ENCODE measurements at places on chromosomes 11 and 22. TPM values are rescaled to one million over a fixed set of nuclear protein-coding genes. Genes with fewer than 3 reads are reported as not detected.

DNA sequence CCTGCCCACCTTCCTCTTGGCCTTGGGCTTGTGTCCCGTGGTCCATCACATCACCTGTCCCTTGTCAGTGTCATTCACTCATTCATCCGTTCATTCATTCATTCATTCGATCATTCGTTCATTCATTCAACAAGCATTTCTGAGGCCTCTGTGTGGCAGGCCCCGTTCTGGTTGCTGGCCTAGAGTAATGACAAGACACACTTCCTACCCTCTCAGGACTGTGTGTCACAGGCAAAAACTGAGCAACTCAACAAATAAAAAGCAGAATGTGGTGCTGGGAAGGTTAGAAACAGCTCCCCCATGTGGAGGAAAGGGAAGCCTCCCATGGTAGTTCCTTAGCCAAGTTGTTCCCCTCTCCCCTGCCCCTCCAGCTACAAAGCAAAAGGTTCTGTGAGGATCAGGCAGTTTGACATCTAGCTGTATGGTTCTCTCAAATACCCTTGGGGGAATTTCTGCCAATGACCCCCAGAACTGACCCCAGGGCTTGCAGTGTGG is 1.6 kb upstream of the OMP start:
- H3K4me1 ChIP-seq: no peaks in the 10 kb centered on the region
- no peaks in the 10 kb centered on the region for H3K36me3 ChIP-seq
- H3K27me3 ChIP-seq: no peaks in the 10 kb centered on the region
- DNase-seq: no peak
- H3K27ac ChIP-seq: no peak overlapping the region

DNA sequence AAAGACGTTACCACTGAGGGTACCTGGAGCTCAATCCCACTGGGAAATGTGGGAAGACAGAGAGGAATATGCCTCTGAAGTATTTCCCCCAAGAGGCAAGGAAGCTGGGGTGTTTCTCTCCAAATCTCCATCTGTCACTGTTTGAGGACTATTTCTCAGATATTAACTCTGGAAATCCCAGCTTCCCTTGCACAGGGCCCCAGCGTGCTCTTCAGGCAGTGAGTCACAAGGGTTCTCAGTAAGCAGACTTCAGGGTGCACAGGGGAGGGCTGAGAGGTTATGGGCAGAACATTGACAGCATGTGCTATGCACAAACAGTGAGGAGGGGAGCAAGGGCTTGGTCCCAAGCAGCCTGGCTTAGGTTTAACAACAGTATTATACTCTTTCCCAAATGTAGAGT is 60.9 kb upstream of the EED start:
- H3K36me3 ChIP-seq: no peaks in the 10 kb centered on the region
- H3K27me3 ChIP-seq: no peaks in the 10 kb centered on the region
- peaks cover 9% of the 10 kb centered on the region for H3K4me1 ChIP-seq
- H3K4me3 ChIP-seq: no peak overlapping the region

- no peak overlapping the region for H3K4me3 ChIP-seq
- DNase-seq: no peak
- H3K27me3 ChIP-seq: peaks cover 4% of the 10 kb centered on the region
- H3K27ac ChIP-seq: no peak overlapping the region
- no peaks in the 10 kb centered on the region for H3K36me3 ChIP-seq
- no peaks in the 10 kb centered on the region for H3K4me1 ChIP-seq
Measured at GRCh38 chr11:72454791-72455190, 20.5 kb upstream of the CLPB start.

DNA sequence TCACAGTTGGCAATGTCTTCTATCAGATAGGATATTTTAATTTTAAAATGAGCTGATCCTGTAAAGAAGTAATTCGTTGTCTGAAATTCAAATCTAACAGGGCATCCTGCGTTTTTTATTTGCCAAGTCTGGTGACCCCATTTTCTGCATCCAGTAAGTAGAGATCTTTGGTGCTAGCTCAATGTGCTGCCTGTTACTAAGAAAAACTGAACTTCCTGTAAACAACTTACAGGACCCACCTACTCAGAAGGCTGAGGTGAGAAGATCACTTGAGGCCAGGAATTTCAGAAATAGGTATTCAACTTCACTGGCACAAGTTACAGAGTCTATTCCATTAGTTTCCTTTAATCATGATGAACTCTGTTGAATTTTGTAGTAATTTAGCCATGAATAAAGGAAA is 4.0 kb downstream of the ARL14EP start:
- no peak for DNase-seq
- H3K36me3 ChIP-seq: peaks cover 23% of the 10 kb centered on the region
- peak overlapping the region; percentile 80 for H3K27ac ChIP-seq
- H3K4me3 ChIP-seq: no peak overlapping the region
- peaks cover 65% of the 10 kb centered on the region for H3K4me1 ChIP-seq

- DNase-seq: no peak
- H3K4me1 ChIP-seq: no peaks in the 10 kb centered on the region
- H3K27me3 ChIP-seq: peaks cover 2% of the 10 kb centered on the region
- H3K27ac ChIP-seq: no peak overlapping the region
- no peaks in the 10 kb centered on the region for H3K36me3 ChIP-seq
Measured at GRCh38 chr11:94806419-94806818, 38.3 kb downstream of the AMOTL1 start.

GRCh38 chr11:104704146-104704830 is 194.0 kb downstream of the CASP12 start:
- H3K4me3 ChIP-seq: peak overlapping the region; percentile 64
- H3K27me3 ChIP-seq: no peaks in the 10 kb centered on the region
- peaks cover 47% of the 10 kb centered on the region for H3K4me1 ChIP-seq
- peak overlapping the region; percentile 89 for H3K27ac ChIP-seq
- H3K36me3 ChIP-seq: peaks cover 4% of the 10 kb centered on the region

- H3K36me3 ChIP-seq: no peaks in the 10 kb centered on the region
- no peaks in the 10 kb centered on the region for H3K4me1 ChIP-seq
- H3K27me3 ChIP-seq: no peaks in the 10 kb centered on the region
- no peak for DNase-seq
- no peak overlapping the region for H3K4me3 ChIP-seq
Measured at GRCh38 chr22:48605856-48606481, 1221.7 kb downstream of the BRD1 start.

The DKK3 gene
- not detected for total RNA-seq

DNA sequence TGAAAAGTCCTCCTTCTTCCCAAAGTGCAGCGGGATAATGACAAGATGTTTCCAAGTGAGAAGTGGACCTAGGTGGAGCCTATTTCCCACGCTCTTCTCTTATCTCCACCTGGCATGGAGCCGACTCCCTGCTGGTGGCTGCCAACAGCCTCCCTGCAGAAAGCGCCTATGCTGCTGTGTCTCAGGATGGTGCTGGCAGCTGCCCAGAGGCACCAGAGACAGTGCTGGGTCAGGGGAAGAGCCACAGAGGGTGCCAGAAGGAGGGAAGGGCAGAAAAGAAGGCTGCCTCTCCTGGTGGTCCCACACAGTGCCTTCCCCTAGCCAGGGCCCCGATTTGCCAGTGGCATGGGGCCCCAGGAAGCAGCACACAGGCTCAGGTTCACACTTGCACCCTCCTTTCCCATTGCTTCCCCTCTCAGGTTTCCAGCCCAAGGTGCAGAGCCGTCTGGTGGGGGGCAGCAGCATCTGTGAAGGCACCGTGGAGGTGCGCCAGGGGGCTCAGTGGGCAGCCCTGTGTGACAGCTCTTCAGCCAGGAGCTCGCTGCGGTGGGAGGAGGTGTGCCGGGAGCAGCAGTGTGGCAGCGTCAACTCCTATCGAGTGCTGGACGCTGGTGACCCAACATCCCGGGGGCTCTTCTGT is 19.0 kb downstream of the CD5 start:
- peaks cover 54% of the 10 kb centered on the region for H3K4me1 ChIP-seq
- peak overlapping the region; percentile 85 for H3K27ac ChIP-seq
- DNase-seq: no peak
- H3K27me3 ChIP-seq: no peaks in the 10 kb centered on the region
- no peak overlapping the region for H3K4me3 ChIP-seq

DNA sequence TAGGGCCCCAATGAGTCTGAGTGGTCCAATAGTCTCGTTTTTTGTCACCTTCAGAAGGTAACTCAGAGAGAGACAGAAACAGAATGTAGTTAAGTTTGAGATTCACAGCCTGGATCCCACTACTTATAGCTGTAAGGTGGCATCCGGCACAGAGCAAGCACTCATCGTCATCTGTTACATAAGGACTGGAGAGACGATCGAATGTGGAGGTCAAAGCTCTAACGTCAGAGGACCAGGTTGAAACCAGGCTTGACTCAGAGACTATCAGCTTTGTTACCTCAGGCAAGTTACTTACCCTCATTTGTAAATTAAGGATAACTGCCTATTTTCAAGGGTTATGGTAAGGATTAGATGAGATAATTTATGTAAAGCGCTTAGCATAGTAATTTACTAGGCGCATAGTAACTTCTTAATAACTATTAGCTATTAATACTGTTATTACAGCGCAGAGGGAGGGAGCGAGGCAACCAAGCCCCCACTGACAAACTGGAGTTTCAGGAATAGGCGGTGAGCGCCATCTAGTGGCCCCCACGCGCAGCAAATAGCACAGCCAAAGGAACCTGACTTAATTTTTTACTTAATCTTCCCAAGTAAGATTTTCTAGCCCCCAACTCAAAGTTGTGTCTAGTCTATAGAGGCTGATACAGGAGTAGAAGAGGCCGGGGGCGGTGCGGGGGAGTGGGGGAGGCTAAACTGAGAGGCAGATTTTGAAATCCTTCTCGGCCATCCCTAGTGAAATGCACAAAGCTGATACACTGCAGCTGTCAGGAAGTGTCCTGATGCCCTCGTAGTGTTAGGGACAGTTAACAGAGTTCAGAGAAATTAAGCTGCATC is 29.0 kb upstream of the API5 start:
- no peak overlapping the region for H3K27ac ChIP-seq
- H3K36me3 ChIP-seq: no peaks in the 10 kb centered on the region
- no peaks in the 10 kb centered on the region for H3K4me1 ChIP-seq

The PGR gene
- total RNA-seq: not detected

DNA sequence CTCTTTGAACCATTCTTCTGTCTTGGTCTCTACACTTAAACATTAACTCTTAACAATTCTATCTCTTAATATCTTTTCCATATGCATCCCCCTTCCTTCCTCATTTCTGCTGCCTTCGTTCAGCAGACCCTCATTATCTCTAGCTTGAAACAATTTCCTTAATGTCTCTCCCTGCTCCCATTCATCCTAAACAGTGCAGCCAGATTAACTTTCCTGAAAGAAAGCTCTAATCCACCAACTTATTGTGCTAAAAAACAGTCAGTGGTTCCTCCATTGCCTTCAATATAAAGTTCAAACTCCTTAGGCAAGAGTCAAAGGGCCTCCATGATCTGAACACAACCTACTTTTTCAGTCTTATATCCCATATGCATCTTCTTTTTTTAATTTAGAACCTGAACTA is 42.5 kb downstream of the SOX6 start:
- H3K4me3 ChIP-seq: no peak overlapping the region
- no peaks in the 10 kb centered on the region for H3K4me1 ChIP-seq
- no peak overlapping the region for H3K27ac ChIP-seq
- no peaks in the 10 kb centered on the region for H3K36me3 ChIP-seq
- no peaks in the 10 kb centered on the region for H3K27me3 ChIP-seq
- no peak for DNase-seq

DNA sequence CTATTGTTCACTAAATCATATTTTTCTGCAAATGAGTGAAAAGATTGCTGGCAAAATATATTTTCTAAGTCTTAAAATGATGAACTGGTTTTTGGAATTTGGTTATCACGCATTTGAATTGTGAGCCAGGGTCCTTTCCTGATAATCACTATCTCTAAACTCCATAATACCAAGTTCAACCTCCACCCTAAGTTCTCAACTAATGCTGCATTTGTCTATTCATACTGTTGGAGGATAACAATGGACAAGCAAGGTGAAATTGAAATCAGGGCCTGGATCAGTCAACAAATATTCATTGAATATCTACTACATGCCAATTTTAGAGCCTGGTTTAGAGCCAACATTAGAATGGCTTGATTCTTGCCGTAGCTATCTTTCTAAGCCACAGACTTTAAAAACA is 4.7 kb upstream of the PCF11 start:
- peaks cover 4% of the 10 kb centered on the region for H3K36me3 ChIP-seq
- peaks cover 10% of the 10 kb centered on the region for H3K4me1 ChIP-seq
- peaks cover 1% of the 10 kb centered on the region for H3K27me3 ChIP-seq
- H3K27ac ChIP-seq: no peak overlapping the region
- DNase-seq: no peak

The MPPED2 gene
- not detected for total RNA-seq

The OR6T1 gene
- not detected for total RNA-seq

The OSM gene
- total RNA-seq: 41.2 TPM

GRCh38 chr11:24422376-24422775 is 74.5 kb upstream of the LUZP2 start:
- no peak overlapping the region for H3K27ac ChIP-seq
- H3K36me3 ChIP-seq: no peaks in the 10 kb centered on the region

DNA sequence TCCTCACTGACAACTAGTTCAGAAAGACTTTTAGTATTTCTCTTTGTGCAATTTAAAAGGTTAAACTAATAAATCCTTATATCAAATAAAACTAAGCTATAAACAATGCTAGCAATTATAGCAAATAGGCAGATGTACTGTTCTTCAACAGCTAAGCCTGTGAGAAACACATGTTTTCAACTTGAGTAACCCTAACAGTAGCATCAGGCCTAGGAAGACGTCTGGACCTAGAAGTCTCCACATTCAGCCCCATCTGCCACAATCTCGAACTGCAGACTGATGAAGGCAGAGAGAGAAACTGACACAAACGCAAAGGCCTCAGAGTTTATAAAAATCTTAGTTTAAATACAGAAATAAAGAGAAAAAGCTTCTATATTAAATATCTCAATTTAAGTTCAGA is 2.5 kb downstream of the ST13 start:
- H3K36me3 ChIP-seq: peaks cover 6% of the 10 kb centered on the region
- no peak overlapping the region for H3K4me3 ChIP-seq
- H3K27ac ChIP-seq: no peak overlapping the region
- no peak for DNase-seq
- peaks cover 54% of the 10 kb centered on the region for H3K4me1 ChIP-seq

GRCh38 chr11:1933416-1934334 is 13.5 kb upstream of the MRPL23 start:
- no peaks in the 10 kb centered on the region for H3K36me3 ChIP-seq
- H3K4me1 ChIP-seq: peaks cover 2% of the 10 kb centered on the region
- H3K27me3 ChIP-seq: no peaks in the 10 kb centered on the region
- H3K4me3 ChIP-seq: no peak overlapping the region
- DNase-seq: no peak

The CASP1 gene
- total RNA-seq: 37.1 TPM

- H3K4me1 ChIP-seq: peaks cover 20% of the 10 kb centered on the region
- H3K36me3 ChIP-seq: no peaks in the 10 kb centered on the region
Measured at GRCh38 chr11:82750643-82751139, 17.0 kb upstream of the FAM181B start.

The ANGPTL5 gene
- total RNA-seq: not detected

- DNase-seq: no peak
- H3K4me1 ChIP-seq: no peaks in the 10 kb centered on the region
- H3K36me3 ChIP-seq: no peaks in the 10 kb centered on the region
- H3K27ac ChIP-seq: no peak overlapping the region
- H3K27me3 ChIP-seq: no peaks in the 10 kb centered on the region
Measured at GRCh38 chr11:21205205-21205604, 535.8 kb downstream of the NELL1 start.

DNA sequence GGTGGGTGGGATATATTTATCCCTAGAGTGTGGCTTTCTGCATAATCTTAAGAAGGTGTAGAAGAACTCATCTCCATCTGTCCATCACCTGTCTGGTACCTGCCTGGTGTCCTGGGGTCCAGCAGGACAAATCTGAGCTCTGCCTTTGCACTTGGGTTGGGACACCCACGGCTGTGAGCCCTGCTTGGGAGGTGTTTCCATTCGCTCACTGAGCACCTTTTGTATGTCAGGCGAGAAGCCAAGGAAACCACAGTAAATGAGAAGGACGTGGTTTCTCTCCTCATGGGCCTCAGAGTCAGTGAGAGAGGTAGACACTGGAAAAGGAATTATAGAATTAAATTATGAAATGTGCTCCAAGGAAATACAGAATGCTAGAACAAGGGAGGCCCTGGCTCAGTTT is 555.9 kb downstream of the MIAT start:
- no peaks in the 10 kb centered on the region for H3K4me1 ChIP-seq
- no peak overlapping the region for H3K4me3 ChIP-seq
- peaks cover 12% of the 10 kb centered on the region for H3K27me3 ChIP-seq

The CCDC81 gene
- 0.83 TPM for total RNA-seq
